Esophagus squamous epithelium (tissue), 5 donors: ENCODE measurements at places on chromosomes 7 and 10.

GRCh38 chr7:101869901-101870290, 52.5 kb downstream of the CUX1 start:
- no peak for DNase-seq
- no peaks in the 10 kb centered on the region for H3K36me3 ChIP-seq
- H3K4me1 ChIP-seq = peaks cover 14% of the 10 kb centered on the region
- no peak overlapping the region for H3K4me3 ChIP-seq
- peak overlapping the region; percentile 26 for H3K27ac ChIP-seq

- no peaks in the 10 kb centered on the region for H3K27me3 ChIP-seq
- H3K36me3 ChIP-seq = peaks cover 3% of the 10 kb centered on the region
- no peak for DNase-seq
- peaks cover 10% of the 10 kb centered on the region for H3K4me1 ChIP-seq
- H3K4me3 ChIP-seq = no peak overlapping the region
Observed at GRCh38 chr10:21808550-21808949, 195.0 kb downstream of the DNAJC1 start.

DNA sequence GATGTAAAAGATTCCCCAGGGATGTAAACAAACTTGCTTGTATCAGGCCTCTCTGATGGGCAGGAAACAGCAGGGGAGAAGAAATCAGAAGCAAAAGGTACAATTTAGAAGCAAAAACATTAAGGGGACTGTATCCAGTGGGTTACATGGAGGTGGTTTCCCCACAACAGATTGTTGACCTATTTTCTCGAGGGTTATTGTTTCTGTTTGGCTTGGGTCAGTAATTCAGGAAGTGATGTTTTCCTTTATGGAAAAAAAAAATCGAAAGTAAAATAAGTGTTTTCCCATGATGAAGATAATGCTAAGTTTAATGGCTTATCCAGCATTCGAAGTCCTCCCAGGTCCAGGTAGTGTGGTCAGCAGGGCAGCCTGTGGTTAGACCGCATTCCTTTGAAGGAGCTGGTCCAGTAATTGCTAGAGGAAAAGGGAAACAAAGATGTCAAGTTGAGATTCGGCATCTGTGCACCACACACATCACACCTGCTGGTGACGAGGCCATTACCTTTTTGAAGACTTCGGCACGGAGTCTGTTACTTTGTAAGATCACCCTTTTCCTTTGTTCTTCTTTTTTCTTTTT, 37.3 kb upstream of the ADAM12 start:
- no peaks in the 10 kb centered on the region for H3K27me3 ChIP-seq
- no peaks in the 10 kb centered on the region for H3K4me1 ChIP-seq
- DNase-seq = no peak
- no peak overlapping the region for H3K4me3 ChIP-seq
- no peaks in the 10 kb centered on the region for H3K36me3 ChIP-seq

- H3K4me3 ChIP-seq = no peak overlapping the region
- H3K27me3 ChIP-seq = no peaks in the 10 kb centered on the region
- H3K27ac ChIP-seq = peak overlapping the region; percentile 68
- DNase-seq = no peak
Observed at GRCh38 chr10:99758211-99758891, 24.1 kb upstream of the ABCC2 start.
